Stimulated activated CD4-positive, alpha-beta T cell treated with anti-CD3 and anti-CD28 coated beads, Interleukin-2, amount 100 ng/mL, for 48 hours (primary cell): ENCODE measurements at places on chromosomes 7 and 10.

- peak; percentile 42 for DNase-seq
These were observed 16.1 kb upstream of the LAMB4 start for GRCh38 chr7:108146070-108146842.

- no peak for DNase-seq
These were observed 41.8 kb upstream of the C10orf71 start for GRCh38 chr10:49257154-49257553.

- DNase-seq, result no peak
These were observed 180.6 kb downstream of the DOCK4 start for GRCh38 chr7:112025556-112025955.

- DNase-seq, result no peak
These were observed 32.4 kb downstream of the WAPL start for GRCh38 chr10:86489071-86489810.

GRCh38 chr10:21518149-21518640, 7.3 kb downstream of the SKIDA1 start:
- no peak for DNase-seq

GRCh38 chr7:38753347-38753746, 122.2 kb upstream of the AMPH start:
- no peak for DNase-seq

GRCh38 chr7:101243646-101244374, 1.1 kb downstream of the FIS1 start:
- DNase-seq, result no peak

- DNase-seq, result no peak
These were observed 147.8 kb downstream of the MAD1L1 start for GRCh38 chr7:2084781-2085505.

DNA sequence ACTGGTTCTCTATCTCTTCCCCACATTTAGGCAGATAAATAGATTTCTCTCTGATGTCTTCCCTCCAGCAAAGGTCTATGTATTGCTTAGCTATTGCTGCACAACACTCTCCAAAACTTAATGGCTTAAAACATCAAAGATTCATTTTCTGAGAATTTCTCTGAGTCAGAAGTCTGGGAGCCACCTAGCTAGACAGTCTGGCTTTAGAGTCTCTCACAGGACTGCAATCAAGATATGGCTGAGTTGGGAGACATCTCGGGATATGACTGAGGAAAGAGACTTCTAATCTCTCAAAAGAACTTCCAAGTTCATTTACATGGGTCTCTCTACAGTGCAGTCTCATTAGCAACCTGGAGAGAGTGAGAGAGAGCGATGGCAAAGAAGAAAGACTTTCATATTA, 553.6 kb upstream of the GHITM start:
- no peak for DNase-seq

DNA sequence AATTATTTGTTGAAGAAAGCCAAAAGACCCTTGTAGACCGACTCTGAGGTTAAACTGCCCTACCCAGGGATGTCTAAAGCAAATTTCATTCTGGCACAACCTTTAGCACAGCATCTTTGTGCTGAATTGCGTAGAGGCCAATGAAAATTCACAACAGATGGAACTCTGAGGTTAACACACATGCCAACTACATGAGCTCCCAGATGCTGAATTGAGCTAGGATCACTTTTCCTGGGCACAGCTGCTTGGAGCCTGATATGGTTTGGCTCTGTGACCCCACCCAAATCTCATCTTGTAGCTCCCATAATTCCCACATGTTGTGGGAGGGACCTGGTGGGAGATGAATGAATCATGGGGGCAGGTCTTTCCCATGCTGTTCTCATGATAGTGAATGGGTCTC, 158.0 kb upstream of the PTN start:
- DNase-seq, result no peak

- DNase-seq, result no peak
These were observed 28.6 kb upstream of the SAR1A start for GRCh38 chr10:70198696-70199466.

DNA sequence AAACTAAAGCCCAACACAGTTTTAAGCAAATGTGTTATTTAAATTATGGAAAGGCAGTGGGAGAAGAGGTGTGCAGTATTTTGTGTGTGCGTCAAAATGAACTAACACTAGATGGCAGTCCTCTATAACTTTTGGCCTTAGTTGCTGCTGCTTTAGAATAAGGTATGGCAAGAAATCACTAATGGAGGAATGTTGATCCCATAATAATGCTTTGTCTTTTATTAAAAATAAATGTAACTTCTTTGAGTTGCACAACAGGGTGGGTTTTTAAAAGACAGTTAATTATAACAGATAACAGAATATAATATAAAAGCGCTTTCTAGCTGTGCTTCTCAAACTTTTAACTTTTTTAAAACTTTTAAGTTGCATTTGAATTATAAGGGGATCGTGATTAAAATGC, 56.4 kb downstream of the BBS9 start:
- DNase-seq, result no peak

- DNase-seq, result no peak
These were observed 5.6 kb upstream of the PCGF5 start for GRCh38 chr10:91214911-91215310.

GRCh38 chr7:2710901-2711551, 23.0 kb downstream of the AMZ1 start:
- no peak for DNase-seq

GRCh38 chr7:47034180-47034579, 547.7 kb downstream of the TNS3 start:
- no peak for DNase-seq

GRCh38 chr10:116001976-116002375, 271.0 kb downstream of the GFRA1 start:
- DNase-seq, result no peak

- no peak for DNase-seq
These were observed 17.4 kb upstream of the SLC35G1 start for GRCh38 chr10:93876381-93876780.

GRCh38 chr10:116408719-116409118, 18.9 kb upstream of the PNLIPRP3 start:
- no peak for DNase-seq

DNA sequence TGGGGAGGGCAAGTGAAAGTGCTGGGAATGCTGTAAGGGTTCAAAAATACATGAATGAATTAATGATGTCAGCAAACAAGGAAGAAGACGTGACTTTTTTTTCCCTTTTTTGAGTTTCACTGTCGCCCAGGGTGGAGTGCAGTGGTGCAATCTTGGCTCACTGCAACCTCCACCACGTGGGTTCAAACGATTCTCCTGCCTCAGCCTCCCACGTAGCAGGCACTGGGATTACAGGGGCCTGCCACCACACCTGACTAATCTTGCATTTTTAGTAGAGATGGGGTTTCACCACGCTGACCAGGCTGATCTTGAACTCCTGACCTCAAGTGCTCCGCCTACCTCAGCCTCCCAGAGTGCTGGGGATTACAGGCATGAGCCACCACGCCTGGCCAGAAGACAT, 30.0 kb downstream of the DENND10 start:
- peak; percentile 41 for DNase-seq

GRCh38 chr10:85594239-85594638, 772.4 kb downstream of the GRID1 start:
- DNase-seq, result no peak

- DNase-seq, result no peak
These were observed 305.1 kb upstream of the CSTF2T start for GRCh38 chr10:52004342-52004949.

DNA sequence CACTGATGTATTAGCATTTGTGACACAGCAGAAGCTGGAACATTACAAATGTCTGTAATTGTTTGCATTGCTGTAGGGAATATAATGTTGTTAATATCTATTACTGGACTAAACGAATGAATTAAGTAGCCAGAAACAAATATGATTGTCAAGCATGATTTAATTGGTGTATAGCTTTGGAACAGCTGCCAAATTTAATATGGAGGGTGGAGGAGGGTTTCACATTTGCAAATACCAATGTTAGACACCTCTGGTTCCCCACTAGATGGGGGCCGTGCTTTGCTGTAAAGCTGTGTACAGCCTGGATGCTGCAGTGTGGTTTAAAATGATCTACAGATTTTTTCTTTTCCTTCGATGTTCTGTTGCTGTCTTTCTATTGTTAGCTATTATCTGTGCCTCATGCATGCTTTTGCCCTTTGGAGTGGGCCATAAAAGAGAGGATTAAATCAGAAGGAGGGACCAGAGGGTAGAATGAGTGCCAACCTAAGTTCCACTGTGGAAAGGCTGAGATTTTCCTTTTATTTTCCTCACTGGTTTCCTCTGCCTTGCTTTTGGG, 23.1 kb downstream of the DNAJB9 start:
- DNase-seq, result no peak

- no peak for DNase-seq
These were observed 1.6 kb downstream of the GPR22 start for GRCh38 chr7:107471292-107472070.

DNA sequence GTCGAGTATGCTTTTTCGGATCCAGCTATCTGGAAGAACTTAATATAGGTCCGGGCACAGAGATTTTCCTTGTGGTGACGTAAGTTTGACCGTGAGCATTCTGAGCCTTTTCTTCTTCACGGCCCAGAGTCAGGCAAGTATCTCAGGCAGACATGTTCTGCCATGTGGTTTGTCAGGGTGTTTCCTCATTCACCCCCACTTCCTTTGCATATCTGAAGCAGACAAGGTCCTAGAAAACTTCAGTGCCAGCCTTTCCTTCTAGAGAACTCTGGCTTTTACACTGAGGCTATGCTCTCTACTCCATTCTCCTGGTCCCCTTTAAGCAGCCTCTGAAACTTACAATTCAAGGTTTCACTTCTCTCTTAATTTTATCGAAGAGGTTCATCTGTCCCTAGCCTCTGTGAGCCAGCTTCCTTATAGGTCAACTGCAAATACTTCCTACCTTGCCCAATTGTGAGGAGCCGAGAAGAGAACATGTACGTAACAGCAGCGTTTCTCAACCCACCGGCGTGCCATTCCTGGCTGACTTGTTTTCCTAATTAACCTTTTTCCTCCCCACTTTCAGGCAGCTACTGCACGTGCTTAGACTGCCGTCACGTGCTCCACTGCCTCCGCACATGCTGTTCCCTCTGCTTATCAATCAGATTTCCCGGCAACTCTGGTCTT, 47.3 kb downstream of the CDCA7L start:
- DNase-seq, result no peak

GRCh38 chr10:96622013-96622787, 35.4 kb upstream of the TM9SF3 start:
- DNase-seq, result no peak

DNA sequence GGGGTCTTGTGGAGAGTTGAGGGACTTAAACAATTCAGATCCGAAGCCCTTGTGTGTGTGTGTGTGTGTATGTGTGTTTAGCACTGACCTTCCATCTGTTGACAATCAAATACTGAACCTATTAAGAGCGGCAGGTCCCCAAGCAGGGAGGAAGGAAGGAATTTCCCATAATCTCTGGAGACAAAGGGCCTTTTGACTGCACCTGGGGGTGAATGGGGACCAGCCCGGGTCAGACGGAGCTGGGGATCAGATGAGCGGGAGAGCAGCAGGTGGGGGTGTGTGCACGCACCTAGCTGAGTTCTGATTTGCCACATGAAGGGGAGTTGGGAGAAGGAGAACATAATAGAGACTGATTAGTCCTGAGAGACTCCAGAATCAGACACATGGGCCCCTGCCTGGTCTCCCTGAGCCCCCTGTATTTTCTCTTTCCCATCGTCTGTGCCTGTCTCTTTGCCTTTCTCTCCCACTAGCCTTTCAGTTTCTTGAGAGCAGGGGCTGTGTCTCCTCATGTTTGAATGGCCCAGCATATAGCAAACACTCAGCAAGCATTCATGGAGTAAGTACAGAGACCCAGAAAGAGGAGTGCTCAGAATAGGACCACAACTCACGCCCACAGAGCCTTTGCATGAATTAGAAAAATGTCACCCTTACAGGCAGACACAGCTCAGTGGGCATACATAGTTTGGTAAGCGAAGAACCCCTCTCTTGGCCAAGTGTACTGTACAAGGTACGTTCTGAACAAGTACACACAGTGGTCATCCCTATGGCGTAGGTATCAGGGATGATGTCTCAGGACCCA, 288.3 kb upstream of the HABP2 start:
- DNase-seq, result no peak

- no peak for DNase-seq
These were observed 704.0 kb upstream of the IGFBP3 start for GRCh38 chr7:46625032-46625431.

- DNase-seq, result no peak
These were observed 1110.8 kb upstream of the POT1 start for GRCh38 chr7:126040114-126041045.

- no peak for DNase-seq
These were observed 8.0 kb downstream of the HGF start for GRCh38 chr7:81761821-81762220.

- no peak for DNase-seq
These were observed 163.7 kb downstream of the WNT2 start for GRCh38 chr7:117158941-117159697.

- DNase-seq, result no peak
These were observed 558 bp upstream of the ABCC2 start for GRCh38 chr10:99781734-99782429.

DNA sequence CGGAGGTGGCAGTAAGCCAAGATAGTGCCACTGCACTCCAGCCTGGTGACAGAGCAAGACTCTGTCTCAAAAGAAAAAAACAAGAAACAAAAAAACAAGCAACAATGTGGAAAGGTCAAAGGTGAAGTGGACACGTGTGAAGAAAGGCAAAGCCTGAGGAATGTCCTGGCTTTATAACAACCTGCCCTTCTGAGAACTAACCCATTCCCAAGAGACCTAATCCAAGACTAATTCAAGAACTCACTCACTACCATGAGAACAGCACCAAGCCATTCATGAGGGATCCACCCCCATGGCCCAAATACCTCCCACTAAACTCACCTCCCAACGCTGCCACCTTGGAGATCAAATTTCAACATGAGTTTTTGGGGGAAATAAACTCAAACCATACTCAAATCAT, 47.5 kb upstream of the KIF5B start:
- no peak for DNase-seq

GRCh38 chr7:36615852-36616540, 108.3 kb downstream of the AOAH start:
- DNase-seq, result no peak

DNA sequence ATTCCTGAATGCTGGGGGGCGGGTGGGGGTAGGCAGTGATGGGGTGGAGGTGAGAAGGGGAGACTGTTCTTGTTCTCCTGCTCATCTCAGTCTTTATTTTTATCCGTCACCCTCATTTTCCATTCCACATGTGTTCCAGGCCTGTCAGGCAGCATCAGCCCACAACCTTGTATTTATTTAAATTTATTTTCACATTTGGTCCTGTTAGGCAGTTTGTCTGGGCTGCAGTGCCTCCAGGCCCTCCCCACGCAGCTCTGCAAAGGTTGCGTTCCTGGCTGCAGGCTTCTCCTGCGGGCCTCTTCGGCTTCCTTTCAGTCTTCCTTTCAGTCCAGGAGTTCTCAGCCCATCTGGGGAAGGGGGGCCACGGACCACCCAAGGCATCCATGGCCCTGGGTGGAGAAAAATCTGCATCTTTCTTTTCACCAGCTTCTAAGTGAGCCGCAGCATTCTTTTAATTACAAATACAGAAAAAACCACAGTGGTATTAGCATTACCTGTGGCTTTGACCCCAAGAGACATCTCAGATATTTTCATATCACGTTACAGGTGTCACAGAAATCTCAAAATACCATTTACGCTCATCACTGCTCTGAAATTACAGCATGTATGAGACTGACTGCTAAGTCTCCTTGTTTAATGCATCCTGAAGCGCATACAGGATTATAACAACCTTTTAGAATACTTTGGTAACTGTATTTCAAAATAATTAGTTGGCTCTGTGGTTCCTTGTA, 94.0 kb downstream of the C10orf105 start:
- no peak for DNase-seq

GRCh38 chr10:3835770-3836169, 50.8 kb upstream of the KLF6 start:
- DNase-seq, result no peak
